ENCODE measurements at places on chromosomes 6 and 20.

- no peak for DNase-seq
Measured at GRCh38 chr6:37987018-37987417, 167.5 kb downstream of the ZFAND3 start.

- DNase-seq = no peak
Measured at GRCh38 chr6:72552938-72553337, 68.9 kb upstream of the KCNQ5 start.

GRCh38 chr20:16661756-16662155 lies 68.1 kb upstream of the SNRPB2 start:
- DNase-seq = no peak

- no peak for DNase-seq
Measured at GRCh38 chr6:160919723-160920440, 71.7 kb upstream of the MAP3K4 start.

GRCh38 chr20:12180107-12180661 lies 262.5 kb downstream of the BTBD3 start:
- DNase-seq = no peak

DNA sequence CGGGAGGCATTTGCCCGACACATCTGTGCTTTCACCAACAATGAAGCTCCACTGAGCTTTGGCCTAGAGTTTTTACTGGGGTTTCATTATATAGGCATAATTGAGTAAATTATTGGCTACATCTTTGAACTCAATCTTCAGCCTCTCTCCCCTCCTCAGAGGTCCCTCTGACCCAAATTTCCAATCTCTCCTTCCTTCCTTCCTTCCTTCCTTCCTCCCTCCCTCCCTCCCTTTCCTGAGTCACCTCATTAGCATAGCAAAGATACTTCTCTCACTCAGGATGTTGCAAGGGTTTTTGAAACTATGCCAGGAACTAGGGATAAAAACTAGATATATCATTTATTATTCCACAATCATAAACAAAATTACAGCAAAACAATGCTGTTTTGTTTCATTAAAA lies 238.2 kb upstream of the PRND start:
- DNase-seq = no peak

DNA sequence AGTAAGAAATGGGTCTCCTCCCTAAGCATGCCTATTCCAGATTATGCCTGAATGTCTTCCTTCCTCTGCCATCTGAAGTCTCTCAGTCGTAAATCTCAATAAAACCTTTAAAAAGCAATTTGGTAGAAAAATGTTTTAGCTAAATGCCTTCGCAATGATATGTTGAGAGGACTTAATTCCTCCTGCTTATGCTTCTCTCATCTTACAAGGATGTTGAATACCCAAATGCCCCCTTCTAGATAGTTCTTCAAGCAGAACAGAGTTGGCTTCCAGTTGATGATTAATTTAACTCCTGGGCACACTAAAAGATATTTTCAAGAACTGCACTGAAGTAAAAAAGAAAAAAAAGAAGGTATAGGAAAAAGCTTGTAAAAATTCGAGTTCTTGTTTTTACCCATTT lies 275.0 kb upstream of the SPTLC3 start:
- no peak for DNase-seq

DNA sequence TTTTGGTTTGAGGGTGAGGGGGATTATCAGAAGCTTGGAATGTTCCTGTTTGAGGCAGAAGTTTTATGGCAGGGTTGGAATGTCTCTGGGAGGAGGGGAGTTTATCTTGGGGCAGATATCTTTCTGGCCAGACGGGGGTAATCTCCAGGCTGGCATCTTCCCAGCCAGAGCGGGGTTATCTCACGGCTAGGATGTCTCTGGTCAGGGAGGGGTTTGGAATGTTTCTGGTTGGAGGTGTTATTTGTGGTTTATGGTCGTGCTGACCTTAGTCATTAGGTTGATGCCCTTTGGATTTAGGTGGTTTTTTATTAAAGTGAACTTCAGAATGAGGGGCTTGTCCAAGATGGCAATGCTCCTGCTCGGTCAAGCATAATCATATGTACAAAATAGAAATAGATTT lies 14.8 kb downstream of the PGK2 start:
- no peak for DNase-seq

Data from T-helper 9 cell (primary cell).